ENCODE measurements at places on chromosomes 6 and 20.

DNA sequence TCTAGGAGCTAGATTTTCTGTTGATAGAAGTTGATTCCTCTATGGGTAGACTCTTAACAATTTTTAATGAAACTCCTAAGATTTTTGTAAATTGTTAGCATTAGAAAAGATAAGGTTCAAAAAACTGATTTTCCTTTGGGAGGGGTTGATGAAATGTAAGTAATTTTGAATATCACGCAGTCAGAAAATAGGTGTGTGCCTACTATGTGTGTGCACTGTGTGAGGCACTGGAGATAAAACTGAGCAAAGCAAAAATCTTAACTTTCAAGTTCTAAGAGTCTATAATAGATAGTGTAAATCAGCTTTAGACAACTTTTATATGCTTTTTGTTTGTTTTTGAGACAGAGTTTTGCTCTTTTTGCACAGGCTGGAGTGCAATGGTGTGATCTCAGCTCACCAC lies 53.3 kb downstream of the FAM217A start:
- no peak for DNase-seq

DNA sequence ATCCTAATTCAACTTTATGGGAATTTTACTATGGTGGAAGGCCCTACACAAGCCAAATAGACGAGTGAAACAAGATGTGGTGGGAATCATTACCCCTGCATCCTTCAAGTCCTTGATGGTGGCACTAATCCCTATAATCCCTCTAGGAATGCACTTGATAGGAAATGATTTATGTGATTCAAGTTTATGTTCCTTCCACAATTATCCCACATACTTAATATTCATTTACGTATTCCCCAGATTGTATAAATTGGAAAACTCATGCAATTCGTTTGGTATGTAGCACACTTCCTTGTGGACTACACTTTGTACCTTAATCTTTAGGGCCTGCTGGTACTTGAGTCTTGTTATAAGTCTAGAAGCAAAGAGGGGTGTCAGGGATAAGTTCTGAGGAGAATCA lies 40.8 kb downstream of the PKIB start:
- peak; percentile 27 for DNase-seq

GRCh38 chr20:58854638-58855471 lies 2.3 kb downstream of the GNAS start:
- DNase-seq, result no peak

GRCh38 chr6:39189915-39190544 lies 39.2 kb downstream of the KCNK5 start:
- peak; percentile 3 for DNase-seq
